ENCODE measurements at places on chromosomes 16 and 17.

- no peak for DNase-seq
Observed at GRCh38 chr17:78944956-78945355, 19.8 kb upstream of the TIMP2 start.

DNA sequence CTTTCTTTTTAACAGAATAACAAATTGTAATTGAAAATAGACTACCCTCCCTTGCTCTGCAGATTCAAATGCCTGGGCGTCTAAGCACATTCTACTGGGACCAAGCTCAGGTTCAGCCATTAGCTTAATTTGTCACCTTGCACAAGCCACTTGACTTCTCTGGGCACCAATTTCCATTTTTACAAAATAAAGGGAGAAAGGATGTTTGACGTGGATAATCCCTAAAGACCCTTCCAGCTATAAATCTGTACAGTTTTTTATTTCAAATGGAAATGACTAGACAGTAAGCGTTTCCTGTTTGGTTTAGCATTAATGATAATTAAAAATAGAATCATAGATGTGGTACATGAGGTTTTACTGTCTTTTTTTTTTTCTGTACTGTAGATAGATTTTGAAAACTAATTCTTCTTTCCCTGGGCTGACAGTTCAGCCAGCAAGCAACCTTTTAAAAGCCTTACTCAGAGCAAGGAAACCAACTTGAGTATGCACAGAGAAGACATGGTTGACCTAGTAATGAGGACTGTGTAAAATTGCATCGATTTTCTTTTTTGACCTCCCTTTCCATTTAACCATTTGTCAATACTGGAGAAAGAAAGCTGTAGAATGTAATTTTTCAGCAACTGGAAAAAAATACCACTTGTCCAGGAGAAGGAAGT is 1329.5 kb upstream of the CDH8 start:
- DNase-seq = no peak

DNA sequence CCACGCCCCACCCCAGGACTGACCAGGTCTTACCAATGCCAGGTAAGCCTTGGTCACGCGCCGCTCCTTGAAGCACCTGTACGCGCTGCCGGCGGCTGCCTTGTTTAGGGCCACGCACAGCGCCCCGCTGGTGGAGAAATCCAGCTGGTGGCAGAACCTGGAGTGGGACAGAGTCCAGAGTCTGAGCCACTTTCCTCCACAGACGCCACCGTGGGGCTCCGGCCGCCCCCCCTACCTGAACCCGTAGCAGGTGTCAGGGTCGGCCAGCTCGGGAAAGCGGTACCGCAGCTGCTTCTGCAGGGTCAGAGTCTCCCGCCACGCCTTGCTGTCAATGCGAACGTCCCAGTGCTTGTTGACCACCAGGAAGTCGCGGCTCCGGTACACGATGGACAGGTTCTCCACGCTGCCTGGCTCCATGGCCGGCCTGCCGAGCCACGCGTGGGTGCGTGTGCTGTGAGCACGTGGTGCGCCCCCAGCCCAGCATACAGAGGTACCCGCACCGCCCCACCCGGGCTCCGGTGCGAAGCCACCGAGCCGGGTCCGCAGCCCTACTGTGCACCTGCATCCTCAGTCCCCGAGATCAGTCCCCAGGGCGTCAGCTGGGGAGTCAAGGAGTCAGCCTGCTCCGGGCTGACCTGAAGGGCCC is 737 bp downstream of the RPUSD1 start:
- no peak for DNase-seq

- no peak for DNase-seq
Observed at GRCh38 chr17:29571883-29572681, 3.6 kb downstream of the TP53I13 start.

GRCh38 chr17:77504652-77505155 is 363.9 kb downstream of the SEC14L1 start:
- DNase-seq = no peak

GRCh38 chr17:81715872-81716673 is 4.0 kb downstream of the SLC25A10 start:
- DNase-seq = no peak

- no peak for DNase-seq
Observed at GRCh38 chr16:25051406-25052150, 36.4 kb upstream of the ARHGAP17 start.

GRCh38 chr16:8044796-8045195 is 545.5 kb downstream of the TMEM114 start:
- DNase-seq = no peak

DNA sequence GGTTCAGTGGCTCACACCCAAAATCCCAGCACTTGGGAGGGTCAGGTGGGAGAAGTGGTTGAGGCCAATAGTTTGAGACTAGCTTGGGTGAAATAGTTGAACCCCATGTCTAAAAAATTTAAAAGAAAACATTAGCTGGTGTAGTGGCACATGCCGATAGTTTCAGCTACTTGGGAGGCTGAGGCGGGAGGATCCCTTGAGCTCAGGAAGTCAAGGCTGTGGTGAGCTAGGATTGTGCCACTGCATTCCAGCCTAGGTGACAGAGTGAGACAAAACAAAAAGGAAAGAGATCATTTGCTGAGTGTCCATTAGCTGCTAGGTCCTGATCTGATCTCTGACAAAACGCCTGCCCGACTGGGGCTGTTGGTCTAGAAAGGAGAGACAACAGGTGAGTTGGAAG is 14.1 kb upstream of the DBNDD1 start:
- DNase-seq = no peak

DNA sequence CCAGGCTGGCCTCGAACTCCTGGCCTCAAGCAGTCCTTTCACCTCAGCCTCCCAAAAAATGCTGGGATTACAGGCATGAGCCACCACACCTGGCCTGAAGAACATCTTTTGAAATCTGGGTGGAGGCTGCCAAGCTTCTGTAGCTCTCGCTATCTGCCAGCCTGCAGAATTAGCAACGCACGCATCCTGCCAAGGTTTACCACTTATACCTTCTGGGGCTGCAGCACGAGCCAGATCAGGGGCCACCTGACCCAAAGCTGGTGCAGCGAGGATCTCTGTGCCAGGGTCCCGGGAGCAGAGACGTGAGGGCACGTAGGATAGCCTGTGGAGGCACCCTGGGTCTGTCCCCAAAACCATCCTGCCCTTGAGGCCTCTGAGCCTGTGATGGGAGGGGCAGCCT is 22.2 kb downstream of the SLC38A8 start:
- no peak for DNase-seq

DNA sequence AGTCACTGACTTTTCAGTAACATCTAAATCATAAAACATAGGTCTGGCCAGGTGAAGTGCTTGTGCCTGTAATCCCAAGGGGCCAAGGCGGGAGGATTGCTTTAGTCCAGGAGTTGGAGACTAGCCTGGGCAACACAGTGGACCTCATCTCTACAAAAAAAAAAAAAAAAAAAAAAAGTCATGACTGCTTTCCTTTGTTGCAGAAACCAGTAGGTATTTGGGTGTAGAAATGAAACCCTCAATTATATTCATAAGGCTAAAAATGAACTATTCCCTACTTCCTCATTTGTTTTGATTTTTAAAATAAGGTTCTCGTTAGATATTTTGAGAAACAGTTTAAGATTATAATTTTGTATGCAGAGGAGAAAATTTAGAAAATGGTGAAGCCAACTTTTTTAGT is 26.0 kb downstream of the PITPNC1 start:
- DNase-seq = no peak

DNA sequence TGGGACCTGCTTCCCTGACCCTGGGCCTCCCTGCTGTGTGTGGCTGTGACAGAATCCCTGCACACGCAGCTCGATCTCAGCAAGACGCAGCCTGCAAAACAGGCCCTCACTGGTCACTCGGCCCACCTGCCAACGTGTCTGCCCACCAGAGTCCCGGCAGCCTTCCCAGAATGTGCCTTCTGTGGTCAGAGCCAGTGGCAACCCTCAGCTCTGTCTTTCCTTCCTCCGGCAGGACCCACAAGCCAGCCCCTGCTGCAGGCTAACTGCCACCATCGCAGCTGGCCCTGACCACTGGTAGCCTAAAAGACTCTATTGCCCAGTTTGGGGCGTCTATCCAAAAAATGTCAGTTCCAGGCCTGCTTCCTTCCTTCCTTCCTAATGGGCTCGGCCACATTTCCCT is 83.2 kb downstream of the LITAF start:
- DNase-seq = no peak

DNA sequence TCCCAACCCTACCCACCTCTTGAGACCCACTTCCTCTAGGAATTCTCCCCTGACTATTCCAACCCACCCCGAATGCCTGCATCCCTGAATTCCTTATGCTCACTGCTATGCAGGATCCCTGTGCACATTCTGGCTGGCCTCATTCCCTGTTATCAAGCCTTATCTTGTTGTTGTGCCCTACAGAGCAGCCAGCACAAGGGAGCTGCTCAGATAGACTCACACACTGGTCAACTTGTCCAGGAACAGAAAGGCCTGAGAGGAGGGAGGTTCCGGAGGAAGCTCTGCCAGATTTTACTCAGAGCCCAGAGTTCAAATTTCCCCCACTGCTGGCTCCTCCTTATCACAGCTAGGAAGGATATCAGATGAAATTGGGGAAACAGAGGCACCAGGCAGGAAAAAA is 24.8 kb upstream of the MYO18A start:
- DNase-seq = no peak

GRCh38 chr17:7588553-7589203 is 1.2 kb downstream of the SOX15 start:
- no peak for DNase-seq

GRCh38 chr16:11236461-11237254 is 19.3 kb downstream of the SOCS1 start:
- DNase-seq = no peak

GRCh38 chr17:77793146-77793970 is 165.1 kb upstream of the TNRC6C start:
- DNase-seq = no peak

- no peak for DNase-seq
Observed at GRCh38 chr16:82152641-82153112, 17.3 kb downstream of the MPHOSPH6 start.

- no peak for DNase-seq
Observed at GRCh38 chr17:79085154-79085920, 10.7 kb downstream of the ENGASE start.

DNA sequence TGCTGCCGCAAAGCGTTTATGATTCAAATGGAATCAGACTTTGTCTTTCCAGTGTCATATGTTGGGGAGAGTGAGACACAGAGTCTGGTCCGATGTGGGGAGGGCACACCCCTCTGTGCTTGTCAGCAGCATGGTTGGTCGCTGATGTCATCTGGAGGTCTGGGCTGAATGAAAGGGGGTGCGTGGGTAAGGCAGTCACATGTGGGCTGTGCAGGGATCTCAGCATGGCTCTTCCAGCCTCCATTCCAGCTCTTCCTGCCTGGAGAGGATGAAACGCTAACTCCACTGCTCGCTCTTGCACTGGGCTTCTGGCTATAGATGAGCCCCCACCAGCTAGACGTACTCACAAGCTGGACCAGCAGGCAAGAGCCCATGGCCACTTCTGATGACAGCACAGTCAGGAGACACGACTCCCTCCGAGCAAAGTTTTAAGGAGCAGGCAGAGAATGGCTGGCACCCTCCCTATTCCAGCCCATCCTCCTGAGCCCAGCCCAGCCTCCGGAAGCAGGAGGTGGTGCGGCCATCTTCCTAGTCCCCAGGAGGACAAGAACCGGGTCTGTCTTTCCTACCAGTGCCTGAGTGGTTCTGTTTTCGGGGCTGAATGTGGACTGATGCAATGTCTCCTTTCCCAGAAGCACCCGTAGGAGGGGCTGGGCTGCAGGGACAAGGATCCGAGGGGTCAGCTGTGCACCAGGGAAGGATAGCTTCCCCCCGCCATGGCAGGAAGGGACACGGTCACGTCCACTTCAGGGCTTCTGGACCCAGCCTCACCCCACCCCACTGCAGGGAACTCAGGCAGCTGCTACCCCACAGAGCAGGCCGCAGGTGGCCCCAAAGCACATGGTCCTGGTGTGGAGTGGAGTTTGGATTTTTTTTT is 41.5 kb upstream of the CBFA2T3 start:
- DNase-seq = no peak

DNA sequence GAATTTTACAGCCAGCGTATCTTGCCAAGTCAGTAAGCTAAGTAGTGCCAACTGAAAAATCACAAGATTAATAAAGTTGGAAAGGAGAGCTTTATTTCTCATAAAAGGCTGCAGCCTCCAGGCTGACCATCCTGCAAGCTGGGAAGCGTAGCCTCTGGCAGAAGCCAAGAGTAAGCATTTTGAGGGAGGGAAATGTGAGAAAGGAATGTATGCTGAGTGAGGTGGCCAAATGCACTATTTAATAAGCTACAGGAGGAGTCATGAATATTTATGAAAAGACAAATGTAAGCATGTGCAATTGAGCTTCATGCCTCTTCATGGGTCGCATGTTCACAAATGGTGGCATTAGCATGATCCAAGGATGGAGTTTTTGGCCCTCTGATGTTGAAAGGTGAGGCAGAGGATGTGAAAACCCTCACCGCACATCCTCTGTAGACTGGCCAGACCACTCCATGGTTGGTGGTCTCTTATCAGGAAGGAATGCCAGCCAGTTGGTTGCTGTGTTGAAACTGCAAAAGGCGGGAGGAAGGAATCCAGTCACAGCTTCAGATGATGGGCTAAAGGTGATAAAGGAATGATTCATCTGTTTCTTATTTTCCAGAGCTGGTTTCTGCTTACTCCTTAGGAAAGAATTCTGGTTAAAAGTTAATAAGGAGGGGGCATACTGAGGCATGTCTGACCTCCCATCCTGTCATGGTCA is 9.2 kb downstream of the KRT33B start:
- no peak for DNase-seq

GRCh38 chr16:89404561-89404960 is 85.8 kb downstream of the ANKRD11 start:
- DNase-seq = no peak

DNA sequence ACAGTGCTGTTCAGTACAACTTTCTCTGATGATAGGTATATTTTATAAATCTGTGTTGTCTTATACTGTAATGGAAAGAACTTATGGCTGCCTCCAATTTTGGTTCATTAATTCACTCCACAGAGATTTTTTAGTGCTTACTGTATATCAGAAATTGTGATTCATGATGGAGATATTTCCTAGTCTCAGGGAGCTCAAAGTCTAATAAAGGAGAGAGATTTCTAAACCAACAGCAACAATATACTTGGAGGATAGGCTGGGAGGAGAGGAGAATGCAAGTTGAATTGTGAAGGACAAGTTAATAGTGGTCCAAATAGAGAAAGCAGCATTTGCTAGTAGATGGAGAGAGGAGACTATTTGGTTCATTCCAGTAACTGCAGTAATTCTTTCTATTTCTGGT is 63.5 kb downstream of the TANC2 start:
- no peak for DNase-seq

DNA sequence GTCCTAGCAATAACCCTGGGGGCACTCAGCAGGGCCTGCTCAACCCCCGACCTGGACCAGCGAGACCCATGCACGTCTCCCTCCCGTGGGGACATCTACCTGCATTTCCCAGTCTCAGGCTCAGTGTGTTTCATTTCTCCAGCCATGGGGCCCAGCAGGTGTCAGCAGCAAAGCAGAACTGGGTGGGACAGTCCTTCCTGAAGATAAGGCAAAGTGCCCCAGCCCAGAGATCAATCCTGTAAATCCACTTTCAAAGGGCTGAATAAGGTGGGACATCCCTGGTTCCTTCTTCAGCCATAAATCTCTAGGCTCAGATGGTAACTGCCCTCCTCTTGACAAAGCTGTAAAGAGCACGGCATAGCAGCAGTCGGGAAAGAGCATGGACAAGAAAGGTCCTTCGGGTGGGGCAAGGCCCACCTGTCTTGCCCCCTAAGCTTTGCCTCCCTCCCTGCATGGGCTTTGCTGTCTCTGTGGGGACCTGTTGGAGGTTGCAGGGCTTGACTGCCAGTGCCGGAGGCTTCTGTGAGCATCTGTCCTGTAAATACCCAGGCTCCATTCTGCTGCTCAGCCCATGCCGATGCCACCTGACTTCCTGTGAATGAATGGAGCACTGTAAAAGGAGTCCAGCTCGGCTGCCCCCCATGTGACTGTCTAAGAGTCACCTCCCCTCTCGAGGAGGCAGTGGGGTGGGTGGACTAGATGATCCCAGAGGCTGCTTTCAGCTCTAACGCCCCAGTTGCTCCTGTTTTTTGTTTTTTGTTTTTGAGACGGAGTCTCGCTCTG is 84.8 kb upstream of the TBC1D3K start:
- no peak for DNase-seq

Data from neural crest cell (in vitro differentiated cells).